ENCODE measurements at places on chromosomes 12 and 14.

DNA sequence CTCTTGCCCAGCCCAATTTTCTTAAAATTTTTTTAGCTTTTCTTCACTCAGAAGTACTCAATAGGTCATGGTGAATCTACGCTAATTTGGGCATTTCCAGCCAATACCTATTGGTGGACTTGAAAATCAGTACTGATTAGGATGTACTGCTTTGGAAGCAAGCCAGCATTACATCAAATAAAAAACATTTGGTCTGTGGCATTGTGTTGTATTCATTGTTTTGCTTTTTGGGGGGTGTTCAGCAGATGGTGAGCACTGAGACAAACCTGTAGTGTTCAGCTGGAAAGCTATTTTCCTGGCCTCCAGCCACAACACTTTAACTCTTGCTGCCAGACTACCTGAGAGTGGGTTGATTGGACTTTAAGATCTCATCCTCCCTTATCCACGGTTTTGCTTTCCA, 4.0 kb downstream of the MAPKAPK5 start:
- no peak for DNase-seq

- no peak for DNase-seq
Observed at GRCh38 chr12:70529647-70530046, 107.6 kb downstream of the PTPRB start.

GRCh38 chr12:51382173-51382572, 9.0 kb downstream of the GALNT6 start:
- DNase-seq = no peak

DNA sequence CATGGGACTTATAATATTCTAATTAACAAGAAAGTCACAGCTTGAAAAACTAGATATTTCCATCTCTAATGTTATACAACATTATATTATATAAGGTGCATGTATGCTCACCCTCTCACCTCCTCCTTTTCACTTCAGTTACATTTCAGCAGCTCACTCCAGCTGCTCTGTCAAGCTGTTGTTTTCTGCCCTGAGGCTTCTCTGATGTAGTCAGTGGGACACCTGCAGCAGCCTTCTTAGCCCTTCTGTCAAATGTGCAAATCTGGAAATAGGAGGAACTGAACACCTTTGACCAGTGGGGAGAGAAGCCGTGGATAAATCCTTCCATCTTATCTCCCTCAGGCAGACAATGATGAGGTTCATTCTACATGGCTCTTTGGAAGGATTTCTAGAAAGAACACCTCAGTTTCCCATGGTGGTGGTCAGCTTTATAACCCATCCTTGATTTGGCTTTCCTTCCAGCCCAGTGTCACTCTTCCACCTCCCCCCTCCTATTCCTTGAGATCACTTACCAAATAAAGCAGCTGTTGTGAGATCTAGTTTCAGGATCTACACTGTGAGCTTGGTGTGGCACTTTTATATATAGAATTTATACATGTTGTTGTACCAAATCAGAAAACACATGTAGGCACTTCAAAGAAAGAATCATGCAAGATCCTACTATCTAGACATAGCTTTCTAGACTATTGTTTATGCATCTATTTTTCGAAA, 79.6 kb upstream of the STK38L start:
- DNase-seq = no peak

- DNase-seq = no peak
Observed at GRCh38 chr12:69821032-69821455, 4.0 kb upstream of the MYRFL start.

GRCh38 chr12:92488735-92489134, 214.1 kb upstream of the PLEKHG7 start:
- DNase-seq = no peak

DNA sequence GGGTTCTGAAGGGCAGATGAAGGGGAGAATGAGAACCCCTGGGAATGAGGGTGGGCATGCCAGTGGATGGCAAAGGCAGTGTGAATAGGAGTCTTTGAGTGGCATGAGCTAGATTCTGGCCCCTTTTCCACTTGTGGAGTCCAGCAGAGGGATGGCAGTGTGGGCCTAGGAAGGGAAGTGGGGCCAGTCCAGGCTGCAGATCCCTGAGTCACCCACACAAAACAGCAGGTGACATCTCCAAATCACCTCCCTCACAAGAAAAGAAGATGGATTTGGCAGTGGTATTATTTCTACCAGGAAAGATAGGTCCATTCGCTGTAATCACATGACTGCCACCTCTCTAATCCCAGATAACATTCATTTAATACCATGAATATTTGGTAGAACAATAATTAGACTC, 151.3 kb downstream of the TTC7B start:
- no peak for DNase-seq

DNA sequence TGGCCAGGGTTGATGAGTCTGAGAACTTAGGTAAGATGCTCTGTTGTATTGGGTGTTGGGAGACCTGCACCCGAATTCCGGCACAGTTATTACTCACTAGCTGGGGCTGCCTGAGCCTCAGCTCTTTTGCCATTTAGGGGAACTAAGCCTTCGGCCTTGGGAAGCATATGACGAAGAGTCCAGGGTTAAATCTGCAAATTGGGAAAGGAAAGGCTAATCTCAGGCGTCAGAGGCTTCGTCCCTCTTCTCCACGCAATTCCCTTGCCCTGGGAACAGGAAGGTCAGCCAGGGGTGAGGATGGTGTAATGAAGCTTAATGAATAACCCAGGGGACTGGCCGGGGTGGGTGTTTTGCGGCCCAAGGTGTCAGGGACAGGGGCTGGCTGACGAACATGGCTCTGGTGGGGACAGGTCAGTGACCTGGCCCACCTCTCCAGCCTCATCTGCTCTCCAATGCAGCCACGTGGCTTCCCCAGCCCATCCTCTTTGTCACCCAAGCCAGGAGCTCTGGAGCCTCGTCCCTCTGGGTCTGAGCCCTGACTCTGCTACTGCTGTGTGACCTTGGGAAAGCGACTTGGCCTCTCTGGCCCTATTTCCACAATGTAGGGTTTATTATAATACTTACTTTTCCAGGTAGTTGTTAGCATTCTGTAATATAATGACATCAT, 3.8 kb upstream of the SDSL start:
- DNase-seq = no peak

DNA sequence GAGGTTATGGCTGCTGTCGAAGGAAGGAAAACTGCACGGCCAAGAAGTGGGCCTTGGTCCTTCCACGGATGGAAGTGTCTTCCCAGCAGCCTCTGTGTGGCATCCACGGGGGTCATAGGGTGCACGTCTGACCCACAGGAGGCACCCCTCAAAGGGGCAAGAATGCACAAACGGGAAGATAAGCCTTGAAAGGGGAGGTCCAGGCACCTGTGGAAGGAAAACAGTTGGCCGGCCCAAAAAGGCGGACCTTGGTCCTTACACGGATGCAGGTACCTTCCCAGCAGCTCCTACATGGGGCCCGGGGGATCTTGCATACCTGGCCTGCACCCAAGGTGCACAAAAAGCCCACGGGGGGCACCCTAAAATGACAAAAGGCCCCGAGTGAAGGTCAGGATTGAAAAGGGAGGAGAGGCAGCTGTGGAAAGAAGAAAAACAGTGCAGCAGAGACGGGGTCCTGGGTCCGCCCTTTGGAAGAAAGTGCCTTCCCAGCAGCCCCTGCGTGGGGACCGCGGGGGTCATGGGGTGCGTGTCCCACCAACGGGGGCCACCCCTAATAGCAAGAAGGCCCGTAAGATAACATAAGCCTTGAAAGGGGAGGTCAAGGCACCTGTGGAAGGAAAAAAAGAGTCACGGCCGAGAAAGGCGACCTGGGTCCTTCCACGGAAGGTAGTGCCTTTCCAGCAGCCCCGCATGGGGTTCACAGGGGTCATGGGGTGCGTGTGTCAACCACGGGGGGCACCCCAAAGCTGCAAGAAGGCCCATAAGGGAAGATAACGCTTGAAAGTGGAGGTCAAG, 276.1 kb downstream of the ALG10 start:
- DNase-seq = no peak

DNA sequence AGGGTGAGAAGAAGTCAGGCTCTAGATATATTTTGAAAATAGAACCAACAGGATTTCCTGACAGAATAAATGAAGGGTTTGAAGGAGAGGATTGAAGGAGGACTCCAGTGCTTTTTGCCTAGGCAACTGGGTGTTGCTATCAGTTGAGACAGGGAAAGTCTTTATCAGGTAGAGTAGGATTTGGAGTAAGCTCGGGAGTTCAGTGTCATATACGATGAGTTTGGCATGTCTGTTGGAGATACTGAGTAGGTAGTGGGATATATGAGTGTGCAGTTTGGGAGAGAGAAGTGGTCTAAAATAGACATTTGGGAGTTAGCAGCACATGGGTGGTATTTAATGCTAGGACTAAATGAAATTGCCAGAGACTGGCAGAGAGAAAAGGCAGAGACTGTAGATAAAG, 141.2 kb downstream of the SAMD4A start:
- no peak for DNase-seq

- DNase-seq = no peak
Observed at GRCh38 chr12:117069101-117069797, 30.0 kb downstream of the TESC start.

DNA sequence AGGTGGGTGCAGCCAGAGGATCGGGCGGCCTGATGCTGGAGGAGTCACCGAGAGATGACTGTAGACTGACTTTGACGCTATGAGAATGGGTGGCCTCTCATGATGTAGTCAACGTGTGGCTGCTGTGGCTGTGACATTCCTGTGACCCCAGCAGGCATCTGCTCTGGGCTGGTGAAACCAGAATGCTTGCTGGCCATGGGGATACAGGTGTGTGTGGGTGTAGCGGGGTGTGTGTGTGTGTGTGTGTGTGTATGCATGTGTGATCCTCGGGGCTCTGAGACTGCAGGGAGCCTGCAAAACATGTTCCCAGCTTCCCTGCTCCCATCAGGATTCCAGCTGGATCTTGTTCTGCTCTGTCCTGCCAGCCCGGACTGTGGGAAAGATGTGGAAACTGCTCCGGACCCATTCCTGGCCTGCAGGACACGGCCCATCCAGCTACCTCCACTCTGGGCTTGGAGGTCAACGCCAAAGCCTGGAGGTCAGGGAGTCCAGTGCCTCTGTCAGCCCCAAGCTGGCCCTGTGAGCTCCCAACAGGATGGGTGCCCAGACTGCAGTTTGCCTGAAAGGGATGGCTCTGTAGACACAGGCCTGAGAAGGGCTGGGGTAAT, 18.8 kb upstream of the HHIPL1 start:
- DNase-seq = no peak

All from stimulated activated CD8-positive, alpha-beta memory T cell treated with anti-CD3 and anti-CD28 coated beads, Interleukin-7, amount 100 ng/mL, for 48 hours (primary cell).